ENCODE measurements at places on chromosomes 12 and 14. TPM values are rescaled to one million over a fixed set of nuclear protein-coding genes. Genes with fewer than 3 reads are reported as not detected.

SLC7A8 gene
- 0.89 TPM for total RNA-seq

KCNA5 gene
- 6.5 TPM for total RNA-seq

FOXM1 gene
- total RNA-seq, result 17.6 TPM

RDH16 gene
- total RNA-seq, result 0.10 TPM

TSFM gene
- 21.3 TPM for total RNA-seq

LBHD2 gene
- total RNA-seq, result not detected

DNA sequence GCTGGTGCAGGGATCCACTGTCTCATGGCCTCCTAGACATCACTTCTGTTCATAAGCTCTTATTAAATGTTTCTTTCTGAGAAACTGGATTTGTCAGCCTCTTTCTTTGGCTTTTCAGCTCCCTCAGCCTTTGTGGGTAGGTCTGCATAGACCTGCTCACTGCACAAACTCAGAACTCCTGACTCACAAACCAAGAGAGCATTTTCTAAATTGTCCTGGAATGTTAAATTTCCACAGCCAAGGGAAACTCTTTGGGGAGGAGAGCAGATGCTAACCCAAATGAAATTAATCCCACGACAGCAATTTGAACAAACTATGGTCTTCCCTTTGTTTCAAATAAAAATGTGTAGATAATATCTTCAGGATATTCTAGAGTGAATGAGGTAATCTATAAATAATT is 19.5 kb upstream of the CERS5 start:
- no peak overlapping the region for H3K4me3 ChIP-seq
- peaks cover 10% of the 10 kb centered on the region for H3K36me3 ChIP-seq
- no peak for DNase-seq
- no peaks in the 10 kb centered on the region for H3K27me3 ChIP-seq
- peak overlapping the region; percentile 97 for H3K27ac ChIP-seq

DNA sequence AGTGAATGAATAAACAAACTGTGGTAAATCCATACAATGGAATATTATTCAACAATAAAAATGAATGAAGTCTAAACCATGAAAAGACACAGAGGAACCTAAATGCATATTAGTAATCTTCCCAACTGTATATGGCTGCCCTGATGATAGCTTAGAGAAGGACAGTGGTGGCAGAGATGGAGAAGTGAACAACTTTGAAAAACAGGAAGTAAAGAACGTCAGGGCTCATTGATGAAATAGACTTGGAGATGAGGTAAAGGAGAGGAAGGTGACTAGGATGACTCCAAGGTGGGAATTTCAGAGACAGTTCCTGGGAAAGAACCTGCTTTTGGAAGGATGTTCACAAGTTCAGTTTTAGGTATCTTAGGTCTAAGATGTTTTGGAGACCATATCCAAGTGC is 36.3 kb upstream of the NT5DC3 start:
- no peak overlapping the region for H3K27ac ChIP-seq
- no peaks in the 10 kb centered on the region for H3K27me3 ChIP-seq
- H3K36me3 ChIP-seq, result no peaks in the 10 kb centered on the region
- H3K4me1 ChIP-seq, result peaks cover 5% of the 10 kb centered on the region

GRCh38 chr12:71007020-71007419 is 86.5 kb upstream of the PTPRR start:
- DNase-seq, result no peak
- H3K4me3 ChIP-seq, result no peak overlapping the region
- no peaks in the 10 kb centered on the region for H3K27me3 ChIP-seq
- peaks cover 11% of the 10 kb centered on the region for H3K4me1 ChIP-seq
- no peak overlapping the region for H3K27ac ChIP-seq
- no peaks in the 10 kb centered on the region for H3K36me3 ChIP-seq

DNA sequence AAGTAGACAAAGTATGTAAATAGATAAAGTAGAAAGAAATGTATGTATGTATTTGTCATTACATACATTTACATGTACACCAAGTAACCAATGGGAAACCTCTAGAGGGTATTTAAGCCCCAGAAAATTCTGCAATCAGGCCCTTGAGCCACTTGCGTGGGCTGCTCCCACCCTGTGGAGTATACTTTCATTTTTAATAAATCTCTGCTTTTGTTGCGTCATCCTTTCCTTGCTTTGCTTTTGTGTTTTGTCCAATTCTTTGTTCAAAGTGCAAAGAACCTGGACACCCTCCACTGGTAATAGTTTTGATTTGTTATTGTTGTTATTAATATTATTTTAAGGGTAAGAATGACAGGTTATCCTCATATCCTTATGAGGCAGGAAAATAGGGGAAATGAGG is 21.8 kb downstream of the CAPS2 start:
- H3K27ac ChIP-seq, result no peak overlapping the region
- peaks cover 4% of the 10 kb centered on the region for H3K36me3 ChIP-seq
- H3K4me3 ChIP-seq, result no peak overlapping the region
- no peaks in the 10 kb centered on the region for H3K27me3 ChIP-seq
- H3K4me1 ChIP-seq, result no peaks in the 10 kb centered on the region

- no peak overlapping the region for H3K4me3 ChIP-seq
- no peak for DNase-seq
- H3K4me1 ChIP-seq, result no peaks in the 10 kb centered on the region
Measured at GRCh38 chr12:28777603-28778365, 371.3 kb upstream of the FAR2 start.

- H3K4me3 ChIP-seq, result no peak overlapping the region
- peaks cover 8% of the 10 kb centered on the region for H3K36me3 ChIP-seq
- no peak overlapping the region for H3K27ac ChIP-seq
- DNase-seq, result no peak
- peaks cover 9% of the 10 kb centered on the region for H3K4me1 ChIP-seq
- peaks cover 2% of the 10 kb centered on the region for H3K27me3 ChIP-seq
Measured at GRCh38 chr12:106170285-106170684, 31.5 kb upstream of the NUAK1 start.

GRCh38 chr12:126067626-126068329 is 1002.5 kb downstream of the AACS start:
- H3K4me3 ChIP-seq, result no peak overlapping the region
- no peaks in the 10 kb centered on the region for H3K27me3 ChIP-seq
- no peak overlapping the region for H3K27ac ChIP-seq

- no peak for DNase-seq
- H3K36me3 ChIP-seq, result no peaks in the 10 kb centered on the region
- H3K27ac ChIP-seq, result no peak overlapping the region
- no peak overlapping the region for H3K4me3 ChIP-seq
Measured at GRCh38 chr14:33014710-33015109, 76.0 kb downstream of the NPAS3 start.

GRCh38 chr14:30620178-30620577 is 1.9 kb upstream of the SCFD1 start:
- H3K27me3 ChIP-seq, result no peaks in the 10 kb centered on the region
- H3K4me1 ChIP-seq, result peaks cover 36% of the 10 kb centered on the region
- peak overlapping the region; percentile 57 for H3K27ac ChIP-seq
- H3K36me3 ChIP-seq, result peaks cover 8% of the 10 kb centered on the region
- H3K4me3 ChIP-seq, result no peak overlapping the region

GRCh38 chr12:40208707-40209446 is 15.9 kb upstream of the LRRK2 start:
- no peak overlapping the region for H3K4me3 ChIP-seq
- H3K36me3 ChIP-seq, result no peaks in the 10 kb centered on the region
- H3K27ac ChIP-seq, result no peak overlapping the region

DNA sequence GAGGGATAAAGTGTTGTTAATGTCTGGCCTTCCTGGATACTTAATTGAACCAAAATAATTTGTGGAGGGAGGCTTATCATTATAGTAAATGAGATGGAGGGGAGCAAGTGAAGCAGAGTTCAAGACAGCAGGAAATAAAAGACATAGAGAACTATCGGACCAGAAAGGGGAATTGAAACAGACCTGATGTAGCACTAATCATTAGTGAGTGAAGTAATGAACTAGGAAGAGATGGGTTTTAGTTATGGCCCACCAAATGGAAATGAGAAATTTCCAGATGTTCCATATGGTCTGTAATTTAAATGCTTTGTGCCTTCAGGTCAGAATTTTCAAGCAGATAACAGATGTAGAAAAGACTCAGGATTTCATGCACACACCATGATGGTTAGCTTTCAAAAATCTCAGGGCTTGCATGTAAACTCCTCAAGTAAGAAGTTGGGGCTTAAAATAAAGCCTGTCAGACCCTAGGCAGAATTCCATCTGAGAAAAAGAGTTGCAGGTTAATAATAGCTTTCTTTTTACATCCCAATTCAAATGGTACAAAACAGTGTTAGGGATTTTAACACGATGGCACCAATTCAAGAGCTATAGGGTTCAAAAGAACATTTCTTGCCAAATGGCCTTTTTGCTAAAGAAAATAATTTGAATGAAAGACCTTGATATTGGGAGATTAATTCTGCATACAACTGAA is 355.8 kb downstream of the FSCB start:
- H3K36me3 ChIP-seq, result no peaks in the 10 kb centered on the region
- no peak for DNase-seq
- peaks cover 6% of the 10 kb centered on the region for H3K27me3 ChIP-seq
- H3K27ac ChIP-seq, result no peak overlapping the region
- no peaks in the 10 kb centered on the region for H3K4me1 ChIP-seq

DNA sequence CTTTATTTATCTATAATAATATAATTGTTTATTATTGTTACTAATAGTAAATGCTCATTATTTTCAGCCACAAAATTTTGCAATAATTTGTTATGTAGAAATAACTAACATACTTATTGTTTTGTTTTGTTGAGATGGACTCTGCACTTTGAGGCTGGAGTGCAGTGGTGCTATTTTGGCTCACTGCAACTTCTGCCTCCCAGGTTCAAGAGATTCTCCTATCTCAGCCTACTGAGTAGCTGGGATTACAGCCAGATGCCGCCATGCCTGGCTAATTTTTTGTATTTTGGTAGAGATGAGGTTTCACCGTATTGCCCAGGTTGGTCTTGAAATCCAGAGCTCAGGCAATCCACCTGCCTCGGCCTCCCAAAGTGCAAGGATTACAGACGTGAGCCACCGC is 76.6 kb upstream of the RAP1B start:
- no peak overlapping the region for H3K4me3 ChIP-seq
- no peaks in the 10 kb centered on the region for H3K27me3 ChIP-seq
- H3K4me1 ChIP-seq, result peaks cover 58% of the 10 kb centered on the region
- H3K27ac ChIP-seq, result no peak overlapping the region

DNA sequence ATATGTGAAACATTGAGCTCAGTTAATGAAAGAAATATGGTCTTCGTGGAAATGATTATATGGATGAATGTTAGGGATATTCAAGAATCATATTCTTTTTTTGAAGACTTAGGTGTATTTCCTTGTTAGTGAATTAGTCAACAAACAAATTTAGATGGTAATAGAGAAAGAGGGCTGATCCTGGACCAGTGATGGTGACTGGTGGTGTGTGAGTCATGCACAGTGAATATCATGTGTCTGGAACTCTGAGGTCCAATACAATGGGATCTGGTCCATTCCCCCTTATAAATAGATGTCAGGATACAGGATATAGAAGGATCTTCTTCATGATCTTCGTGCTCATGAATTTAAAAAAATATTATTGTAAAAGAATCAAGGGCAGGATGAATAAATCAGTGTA is 64.4 kb upstream of the RTL1 start:
- H3K4me3 ChIP-seq, result no peak overlapping the region
- no peaks in the 10 kb centered on the region for H3K4me1 ChIP-seq

Measured in chondrocyte (in vitro differentiated cells).